ENCODE measurements at places on chromosomes 7 and 10.

DNA sequence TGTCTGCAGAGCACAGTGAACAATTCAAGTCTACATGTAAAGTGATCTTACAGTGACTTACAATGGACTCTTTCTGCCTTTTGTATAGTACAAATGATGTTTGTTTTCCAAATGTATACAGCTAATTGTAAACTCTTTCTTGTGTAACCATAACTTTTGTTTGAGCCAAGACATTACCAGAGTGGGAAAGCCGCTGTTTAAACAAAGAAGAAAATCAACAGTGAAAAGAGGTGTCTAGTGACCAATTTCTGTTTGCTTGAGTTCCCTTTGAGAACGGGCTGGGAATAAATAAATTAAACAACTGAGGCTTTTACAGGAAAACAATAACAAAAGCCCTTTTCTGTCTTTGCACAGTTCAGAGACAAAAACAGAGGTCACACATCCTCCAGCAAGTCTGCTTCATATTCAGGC lies 1163.4 kb downstream of the CNTNAP2 start:
- DNase-seq = no peak

GRCh38 chr10:114380060-114380459 lies 24.2 kb downstream of the AFAP1L2 start:
- DNase-seq = no peak

- no peak for DNase-seq
These were observed 13.0 kb upstream of the HUS1 start for GRCh38 chr7:47992446-47992845.

- no peak for DNase-seq
These were observed 154.9 kb upstream of the TMEM72 start for GRCh38 chr10:44756216-44756615.

DNA sequence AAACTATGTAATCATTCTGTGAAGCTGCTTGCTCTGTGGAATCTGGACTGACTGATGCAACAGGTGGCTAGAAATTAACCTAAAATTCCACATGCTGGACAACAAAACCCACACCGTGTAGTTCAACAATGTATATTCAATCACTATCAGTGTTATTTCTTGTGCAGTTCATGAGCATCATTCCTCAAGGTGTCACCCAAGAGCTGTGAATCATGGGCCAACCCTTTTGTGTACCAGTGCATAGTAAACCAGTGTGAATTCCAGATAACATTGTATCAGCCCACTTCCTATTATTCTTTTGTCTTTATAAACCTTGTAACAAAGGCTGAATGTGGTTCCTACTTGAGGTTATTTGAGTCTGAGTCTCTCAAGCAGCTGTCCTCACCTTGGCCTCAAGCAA lies 905.2 kb upstream of the ZNF722 start:
- DNase-seq = no peak

DNA sequence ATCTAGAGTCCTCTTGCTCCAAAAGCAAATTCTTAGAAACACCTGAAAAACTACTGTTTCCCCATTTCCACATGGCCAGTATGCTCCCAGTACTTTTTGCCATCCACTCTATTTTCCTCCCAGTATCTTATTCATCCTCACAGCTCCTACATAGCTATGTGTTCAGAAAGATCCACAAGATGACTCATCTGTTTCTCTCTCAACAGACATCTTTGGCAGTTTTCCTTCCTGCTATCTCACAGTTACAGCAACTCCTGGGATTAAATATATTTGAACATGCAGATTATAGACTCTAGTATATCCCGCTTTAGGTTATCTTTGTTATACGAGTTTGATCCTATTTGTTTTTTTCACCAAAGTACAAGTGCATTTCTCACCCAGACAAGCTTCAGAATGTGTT lies 675.6 kb upstream of the POT1 start:
- no peak for DNase-seq

DNA sequence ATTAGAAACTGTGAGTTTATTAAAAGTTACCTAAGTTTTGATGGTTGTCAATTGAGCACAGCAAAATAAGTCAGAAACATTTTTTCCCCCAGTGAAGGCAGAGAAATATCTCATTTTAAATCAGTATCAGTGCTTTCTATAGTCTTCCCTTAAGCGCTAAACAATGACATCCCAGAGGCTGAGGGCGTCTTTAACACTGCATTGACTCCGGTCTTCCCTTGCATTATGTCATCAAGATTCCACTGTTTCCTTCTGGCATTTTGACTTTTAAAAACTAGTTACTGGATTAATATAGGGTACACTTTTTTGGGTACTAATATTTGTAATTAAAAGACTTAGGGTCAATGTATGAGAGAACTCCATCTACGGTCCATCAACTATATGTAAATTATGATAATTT lies 3.9 kb downstream of the GLUD1 start:
- no peak for DNase-seq

- peak; percentile 51 for DNase-seq
These were observed 21.1 kb upstream of the PCBD1 start for GRCh38 chr10:70909326-70909935.

DNA sequence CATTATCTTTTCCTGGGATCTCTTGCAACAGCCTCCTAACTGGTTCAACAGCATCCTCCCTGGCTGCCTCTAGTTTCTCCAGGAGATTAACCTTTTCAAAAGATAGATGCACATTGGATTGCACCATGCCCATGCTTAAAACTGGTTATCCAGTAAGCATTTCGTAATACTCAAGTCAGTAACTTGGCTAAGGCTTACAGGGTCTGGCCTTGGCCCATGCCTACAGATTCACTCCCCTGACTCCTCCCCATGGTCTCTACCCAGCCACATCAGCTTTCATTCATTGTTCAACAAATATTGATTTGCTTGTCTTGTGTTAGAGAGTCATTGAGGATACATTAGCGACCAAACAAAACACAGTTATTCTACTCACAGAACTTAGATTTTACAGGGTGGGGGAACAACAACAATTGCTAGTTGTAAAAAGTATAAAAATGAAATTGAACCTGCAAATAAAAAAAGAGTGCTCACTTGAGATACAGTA lies 1.8 kb upstream of the KIF20B start:
- no peak for DNase-seq

DNA sequence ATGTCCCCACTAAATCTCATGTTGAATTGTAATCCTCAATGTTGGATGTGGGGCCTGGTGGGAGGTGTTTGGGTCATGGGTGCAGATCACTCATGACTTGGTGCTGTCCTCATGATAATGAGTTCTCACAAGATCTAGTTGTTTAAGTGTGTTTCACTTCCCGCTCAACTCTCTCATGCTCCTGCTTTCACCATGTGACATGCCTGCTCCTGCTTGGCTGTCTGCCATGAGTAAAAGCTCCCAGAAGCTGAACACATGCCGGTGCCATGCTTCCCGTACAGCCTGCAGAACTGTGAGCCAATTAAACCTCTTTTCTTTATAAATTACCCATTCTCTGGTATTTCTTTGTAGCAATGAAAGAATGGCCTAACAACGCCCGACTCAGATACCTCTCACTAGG lies 6.2 kb upstream of the PSTK start:
- DNase-seq = peak; percentile 53

- no peak for DNase-seq
These were observed 332.0 kb upstream of the LRGUK start for GRCh38 chr7:133795068-133795665.

GRCh38 chr7:27942711-27943110 lies 202.7 kb downstream of the TAX1BP1 start:
- DNase-seq = no peak

- DNase-seq = no peak
These were observed 933.1 kb upstream of the LRRN3 start for GRCh38 chr7:110157631-110158362.

DNA sequence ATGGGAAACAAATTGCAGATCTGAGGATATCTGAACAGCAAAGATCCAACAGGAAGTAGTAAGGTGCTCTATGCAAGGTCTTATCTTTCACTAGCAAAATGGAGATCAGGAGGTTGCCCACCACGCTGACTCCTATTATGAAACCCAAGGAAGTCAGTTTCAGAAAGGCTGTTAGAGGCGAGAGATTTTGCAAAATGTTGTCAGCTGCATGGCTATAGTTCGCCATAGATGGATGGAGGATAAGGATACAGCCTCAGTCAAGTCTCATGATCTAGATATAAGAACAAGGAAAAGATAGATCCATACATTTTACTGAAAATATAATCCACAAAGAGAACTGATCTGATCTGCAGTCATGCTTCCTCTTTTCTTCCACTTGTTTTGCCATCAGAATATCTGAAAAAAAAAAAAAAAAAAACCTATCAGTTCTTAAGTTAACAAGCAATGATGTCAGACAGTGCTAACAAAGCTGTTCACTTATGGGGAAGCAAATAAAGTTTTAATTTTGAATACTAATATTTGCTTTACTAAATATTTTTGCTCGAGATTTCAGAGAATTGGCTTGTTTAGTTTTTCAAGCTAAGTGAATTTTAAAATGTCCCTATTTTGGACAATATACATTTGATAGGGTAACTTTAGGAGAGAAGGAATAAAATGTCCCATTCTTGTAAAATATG lies 2.0 kb downstream of the GPR85 start:
- DNase-seq = no peak

DNA sequence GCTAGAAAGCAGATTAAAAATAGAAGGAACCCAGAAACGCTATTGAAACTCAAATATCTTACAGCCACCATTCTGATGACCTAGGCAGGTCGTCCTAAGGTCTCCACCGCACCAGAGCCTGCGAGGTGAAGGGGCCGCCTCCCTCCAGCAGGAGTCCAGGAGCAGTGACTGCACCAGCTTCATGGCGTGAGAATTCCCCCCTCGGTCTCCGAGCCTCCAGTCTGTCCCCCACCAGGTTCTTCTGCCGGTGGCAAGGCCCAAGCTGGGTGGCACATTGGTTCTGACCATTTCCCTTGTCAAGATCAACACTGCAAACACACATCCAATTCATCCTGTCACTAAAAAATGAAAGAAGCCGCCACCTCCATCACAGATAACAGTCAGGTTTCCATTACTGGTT lies 98.7 kb downstream of the DIP2C start:
- no peak for DNase-seq

- no peak for DNase-seq
These were observed 307.9 kb downstream of the WDR11 start for GRCh38 chr10:121158988-121159579.

GRCh38 chr7:107614425-107614824 lies 34.4 kb downstream of the BCAP29 start:
- no peak for DNase-seq

- no peak for DNase-seq
These were observed 354.2 kb upstream of the TMEM229A start for GRCh38 chr7:124387056-124387455.

DNA sequence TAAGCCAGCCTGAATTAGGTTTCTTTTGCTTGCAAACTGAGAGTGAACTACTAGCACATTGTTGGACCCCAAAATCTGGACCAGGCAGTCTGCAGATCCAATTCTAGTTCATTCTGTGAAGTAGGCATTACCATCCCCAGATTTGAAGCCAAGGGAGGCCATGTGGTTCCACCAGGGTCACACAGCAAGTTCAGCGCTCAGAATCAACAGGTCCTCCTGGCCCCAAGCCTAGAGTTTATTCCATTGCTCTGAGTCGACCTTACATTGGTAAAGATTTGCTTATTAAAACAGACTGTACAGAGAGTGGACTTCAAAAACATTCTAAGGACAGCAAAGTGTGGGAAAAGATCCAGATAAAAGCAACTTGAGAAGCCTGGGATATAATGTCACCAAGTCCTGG lies 50.9 kb downstream of the AFAP1L2 start:
- DNase-seq = no peak
